CD4-positive, alpha-beta T cell treated with Interleukin-2 at 100 ng/mL for 4 hours (primary cell): ENCODE measurements at places on chromosomes 6 and 20.
A peak's percentile ranks its signal among the peaks of the same experiment; 100 is the strongest.

GRCh38 chr6:159122453-159122852 lies 46.7 kb upstream of the FNDC1 start:
- no peak for DNase-seq

- DNase-seq = no peak
These were observed 107.4 kb downstream of the RPP40 start for GRCh38 chr6:4896401-4896800.

DNA sequence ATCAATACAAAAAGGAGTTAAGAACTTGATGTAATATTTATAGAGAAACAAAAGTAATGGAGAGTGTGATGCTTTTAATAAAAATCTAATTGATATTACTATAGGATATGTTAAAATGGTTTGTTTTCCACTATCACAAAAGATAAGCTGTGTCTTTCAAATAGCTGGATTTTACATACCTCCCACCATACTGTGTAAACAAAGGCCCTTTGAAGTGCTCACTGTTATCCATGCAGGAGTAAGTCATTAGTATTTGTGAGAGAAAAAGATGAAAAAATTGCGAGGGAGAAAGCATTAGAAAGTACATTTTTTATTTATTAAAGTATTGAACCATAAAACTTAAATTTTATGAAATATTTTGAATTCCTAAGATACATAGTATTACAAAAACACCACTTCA lies 733.0 kb downstream of the GRIK2 start:
- DNase-seq = no peak

- DNase-seq = no peak
These were observed 12.1 kb upstream of the PRL start for GRCh38 chr6:22308939-22309338.

DNA sequence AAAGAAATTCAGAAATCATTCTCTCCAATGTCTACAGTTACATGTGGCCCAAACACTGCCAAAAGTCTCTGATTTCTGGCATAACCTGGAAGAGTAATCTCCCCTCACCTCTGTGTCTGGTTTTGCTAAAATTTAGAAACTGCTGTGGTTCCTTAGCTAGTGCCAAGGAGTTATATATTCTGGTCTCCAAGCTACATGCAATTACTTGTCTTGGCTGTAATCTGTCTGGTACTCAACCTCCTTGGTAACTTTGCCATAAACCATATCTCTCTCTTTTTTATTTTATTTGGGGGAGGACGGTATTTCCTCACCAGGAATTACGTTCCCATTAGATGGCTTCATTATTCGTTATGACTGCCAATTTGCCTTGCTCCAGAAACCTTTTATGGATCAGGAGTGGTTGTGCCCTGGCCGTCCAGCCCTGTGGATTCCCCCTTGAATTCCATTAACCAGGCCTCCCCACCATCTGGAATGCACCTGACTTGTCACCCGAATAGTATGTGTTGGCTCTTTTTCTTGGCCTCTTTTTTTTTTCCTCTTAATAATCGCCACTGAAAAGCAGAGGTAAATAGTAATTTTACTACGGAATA lies 400.0 kb downstream of the CD83 start:
- DNase-seq = no peak

- DNase-seq = peak; percentile 13
These were observed 62.9 kb downstream of the MRPL14 start for GRCh38 chr6:44064089-44064947.

DNA sequence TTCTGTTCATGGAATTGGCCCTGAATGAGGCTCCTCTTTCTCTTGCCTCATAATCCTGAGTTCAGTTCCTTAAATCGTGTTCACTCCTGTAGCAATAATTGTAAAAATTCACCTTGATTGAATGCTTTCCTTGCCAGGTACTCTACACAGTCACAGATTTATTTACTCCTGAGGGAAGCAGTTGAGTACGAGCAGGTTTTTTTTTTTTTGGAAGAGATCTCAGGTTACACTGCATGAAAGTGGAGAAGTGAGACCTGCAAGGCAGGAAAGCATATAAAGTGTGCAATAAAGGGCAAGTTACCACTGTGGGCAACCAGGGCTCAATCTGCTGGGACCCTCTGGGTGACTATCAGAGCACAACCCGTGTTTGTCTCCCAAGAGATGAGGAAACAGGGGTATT lies 93.0 kb upstream of the DOK5 start:
- no peak for DNase-seq

DNA sequence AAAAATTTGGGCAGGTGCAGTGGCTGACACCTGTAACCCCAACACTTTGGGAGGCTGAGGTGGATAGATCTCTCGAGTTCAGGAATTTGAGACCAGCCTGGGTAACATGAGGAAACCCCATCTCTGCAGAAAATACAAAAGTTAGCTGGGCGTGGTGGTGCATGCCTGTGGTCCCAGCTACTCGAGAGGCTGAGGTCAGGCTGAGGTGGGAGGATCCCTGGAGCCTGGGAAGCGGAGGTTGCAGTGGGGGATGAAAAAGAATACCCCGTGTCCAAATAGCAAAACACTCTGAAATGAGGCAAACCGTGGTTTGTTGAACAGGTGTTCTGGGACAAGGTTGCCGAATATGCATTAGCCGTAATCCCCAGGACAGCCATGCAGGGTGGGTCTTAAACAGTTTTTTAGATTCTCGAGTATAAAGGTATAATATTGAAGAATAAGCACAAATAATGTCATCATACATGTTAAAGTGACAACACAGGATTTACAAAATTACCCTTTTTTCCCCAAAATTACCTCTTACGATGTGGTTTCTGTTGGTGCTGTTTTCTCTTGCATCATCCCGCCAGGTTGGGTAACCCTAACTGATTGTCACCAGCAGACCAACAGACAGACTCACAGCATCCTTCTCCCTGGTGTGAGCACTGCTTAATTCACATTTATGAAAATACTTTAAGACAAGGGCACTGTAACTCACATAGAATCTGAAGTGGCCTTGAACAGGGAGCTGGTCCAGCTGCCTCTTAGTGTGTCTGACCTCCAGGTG lies 9.1 kb downstream of the DNAJC5 start:
- no peak for DNase-seq

- no peak for DNase-seq
These were observed 71.4 kb downstream of the SOBP start for GRCh38 chr6:107561306-107561705.

DNA sequence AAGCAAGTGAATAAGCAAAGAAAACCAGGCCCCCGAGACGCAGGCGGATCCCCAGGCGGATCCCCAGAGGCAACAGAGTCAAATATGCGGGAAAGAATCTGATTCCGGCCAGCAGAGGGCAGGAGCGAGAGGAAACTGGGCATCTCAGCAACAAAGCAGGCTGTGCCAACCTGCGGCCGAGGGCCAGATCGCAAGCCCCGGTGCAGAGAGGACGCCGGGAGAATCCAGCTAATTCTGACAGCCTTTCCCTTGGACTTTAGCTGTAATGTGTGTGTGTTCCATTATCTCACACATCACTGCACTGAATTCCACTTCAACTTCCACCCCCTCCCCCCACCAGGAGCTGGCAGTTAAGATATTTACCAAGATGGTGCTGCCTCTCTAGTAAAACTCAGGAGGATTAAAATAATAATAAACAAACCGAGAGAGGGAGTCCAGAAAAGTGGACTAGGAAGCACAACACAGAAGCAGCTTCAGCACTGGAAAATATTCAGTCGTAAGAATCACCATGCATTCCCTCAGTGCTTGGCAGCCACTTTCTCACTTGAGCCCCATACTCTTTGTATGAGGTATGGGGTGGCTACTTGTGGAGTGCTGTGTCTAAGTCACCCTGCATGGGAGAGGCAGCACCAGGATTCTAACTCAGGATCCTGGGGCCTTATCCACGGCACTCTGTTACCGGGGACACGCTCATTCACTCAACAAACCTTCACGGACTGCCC lies 66.2 kb upstream of the SNX9 start:
- DNase-seq = peak; percentile 78

DNA sequence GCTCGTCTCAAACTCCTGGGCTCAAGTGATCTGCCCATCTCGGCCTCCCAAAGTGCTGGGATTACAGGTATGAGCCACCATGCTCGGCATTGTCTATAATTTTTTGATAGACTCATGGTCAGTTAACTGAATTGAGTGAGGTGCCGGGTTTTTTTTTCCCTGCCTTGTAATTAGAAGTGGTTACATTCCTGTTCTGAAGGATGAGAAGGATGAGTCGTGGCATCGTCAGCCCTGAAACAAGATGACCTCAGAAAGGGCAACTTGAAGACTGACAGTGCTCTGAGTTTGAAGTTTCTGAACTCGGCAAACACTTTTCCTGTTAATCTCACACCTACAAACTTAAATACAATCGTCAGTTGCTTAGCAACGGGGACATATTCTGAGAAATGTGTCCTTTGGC lies 158.7 kb upstream of the PDE10A start:
- DNase-seq = no peak

- no peak for DNase-seq
These were observed 171.6 kb downstream of the THBS2 start for GRCh38 chr6:169082093-169082492.

GRCh38 chr6:82270881-82271635 lies 23.5 kb upstream of the IBTK start:
- DNase-seq = peak; percentile 37

DNA sequence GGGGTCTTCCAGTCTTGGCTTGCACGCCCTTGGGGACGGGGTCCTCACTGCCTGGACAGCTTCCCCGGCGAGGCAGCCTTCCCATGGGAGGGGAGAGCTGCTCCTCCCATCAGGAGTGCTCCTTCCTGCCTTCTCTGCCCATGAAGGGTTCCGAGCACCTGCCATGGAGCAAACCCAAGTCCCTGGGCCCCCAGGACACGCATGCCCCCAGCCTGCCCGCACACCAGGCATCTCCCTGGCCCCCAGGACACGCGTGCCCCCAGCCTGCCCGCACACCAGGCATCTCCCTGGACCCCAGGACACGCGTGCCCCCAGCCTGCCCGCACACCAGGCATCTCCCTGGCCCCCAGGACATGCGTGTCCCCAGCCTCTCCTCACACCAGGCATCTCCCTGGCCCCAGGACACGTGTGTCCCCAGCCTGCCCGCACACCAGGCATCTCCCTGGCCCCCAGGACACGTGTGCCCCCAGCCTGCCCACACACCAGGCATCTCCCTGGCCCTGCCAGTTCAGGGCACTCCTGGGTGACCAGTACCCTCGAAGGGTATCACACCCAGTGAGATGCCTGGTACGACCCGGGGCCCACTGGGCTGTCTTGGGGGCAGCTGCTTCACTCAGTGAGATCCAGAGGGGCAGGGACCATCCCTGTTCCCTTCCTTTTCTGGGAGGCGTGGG lies 21.7 kb downstream of the COL20A1 start:
- DNase-seq = no peak

- DNase-seq = no peak
These were observed 23.9 kb upstream of the ASF1A start for GRCh38 chr6:118869894-118870589.

- DNase-seq = no peak
These were observed 83.6 kb upstream of the MYLIP start for GRCh38 chr6:16045238-16045637.

DNA sequence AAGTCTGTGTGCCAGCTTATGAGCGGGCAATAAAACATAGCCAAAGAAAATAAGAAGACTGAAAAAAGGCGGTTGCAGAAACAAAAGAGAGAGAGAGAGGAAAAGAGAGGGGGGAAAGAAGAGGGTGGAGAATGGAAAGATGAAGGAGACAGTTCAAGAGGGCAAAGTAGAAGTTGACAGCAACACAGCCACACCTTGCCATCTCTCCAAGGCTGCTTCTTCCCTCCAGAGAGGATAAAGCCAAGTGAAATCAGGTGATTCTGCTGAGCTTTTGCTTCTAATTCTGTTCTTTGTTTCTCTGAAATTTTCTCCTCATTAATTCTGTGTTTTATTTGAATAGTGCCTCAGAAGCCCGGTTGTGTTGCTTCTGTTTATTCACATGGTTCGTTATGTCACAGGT lies 48.5 kb downstream of the PTPRK start:
- no peak for DNase-seq

GRCh38 chr6:149936743-149937142 lies 5.1 kb upstream of the ULBP2 start:
- DNase-seq = no peak

DNA sequence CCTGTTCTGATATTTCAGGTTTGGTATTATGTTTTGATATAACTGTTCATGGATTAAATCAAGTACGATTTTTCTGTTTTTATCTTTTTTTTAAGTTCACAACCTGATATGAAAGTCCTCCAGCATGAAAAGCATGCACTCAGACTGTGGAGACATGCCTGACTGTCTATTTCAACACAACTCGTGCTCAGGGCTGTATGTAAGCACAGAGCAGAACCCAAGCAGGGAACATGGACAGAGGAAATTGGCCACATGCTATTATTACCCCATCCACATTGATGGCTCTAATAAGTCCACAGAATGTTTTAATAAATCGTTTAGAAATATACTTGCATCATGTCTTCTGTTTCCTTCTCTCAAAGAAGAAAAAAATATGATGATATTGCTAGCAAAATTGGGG lies 730.4 kb downstream of the C6orf118 start:
- no peak for DNase-seq

GRCh38 chr6:155090166-155090565 lies 95.1 kb downstream of the TIAM2 start:
- no peak for DNase-seq

DNA sequence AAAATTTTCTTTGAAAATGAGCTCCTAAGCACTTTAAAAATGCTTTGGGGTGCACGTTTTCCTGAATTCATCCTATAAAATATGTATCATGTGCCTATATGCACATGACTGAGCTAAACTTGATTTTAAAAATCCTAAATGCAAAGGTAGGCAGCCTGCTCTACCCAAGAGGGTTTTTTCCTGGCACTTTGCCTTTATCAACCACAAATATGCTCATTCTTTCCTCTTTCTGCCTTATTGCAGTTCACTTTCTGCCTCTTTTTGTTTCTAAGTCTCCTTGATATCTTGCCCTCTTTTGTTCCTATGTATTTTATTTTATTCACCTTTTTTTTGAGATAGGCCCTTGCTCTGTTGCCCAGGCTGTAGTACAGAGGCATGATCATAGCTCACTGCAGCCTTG lies 229.3 kb downstream of the GRM1 start:
- DNase-seq = no peak

GRCh38 chr20:53103124-53103523 lies 131.0 kb downstream of the TSHZ2 start:
- DNase-seq = no peak

DNA sequence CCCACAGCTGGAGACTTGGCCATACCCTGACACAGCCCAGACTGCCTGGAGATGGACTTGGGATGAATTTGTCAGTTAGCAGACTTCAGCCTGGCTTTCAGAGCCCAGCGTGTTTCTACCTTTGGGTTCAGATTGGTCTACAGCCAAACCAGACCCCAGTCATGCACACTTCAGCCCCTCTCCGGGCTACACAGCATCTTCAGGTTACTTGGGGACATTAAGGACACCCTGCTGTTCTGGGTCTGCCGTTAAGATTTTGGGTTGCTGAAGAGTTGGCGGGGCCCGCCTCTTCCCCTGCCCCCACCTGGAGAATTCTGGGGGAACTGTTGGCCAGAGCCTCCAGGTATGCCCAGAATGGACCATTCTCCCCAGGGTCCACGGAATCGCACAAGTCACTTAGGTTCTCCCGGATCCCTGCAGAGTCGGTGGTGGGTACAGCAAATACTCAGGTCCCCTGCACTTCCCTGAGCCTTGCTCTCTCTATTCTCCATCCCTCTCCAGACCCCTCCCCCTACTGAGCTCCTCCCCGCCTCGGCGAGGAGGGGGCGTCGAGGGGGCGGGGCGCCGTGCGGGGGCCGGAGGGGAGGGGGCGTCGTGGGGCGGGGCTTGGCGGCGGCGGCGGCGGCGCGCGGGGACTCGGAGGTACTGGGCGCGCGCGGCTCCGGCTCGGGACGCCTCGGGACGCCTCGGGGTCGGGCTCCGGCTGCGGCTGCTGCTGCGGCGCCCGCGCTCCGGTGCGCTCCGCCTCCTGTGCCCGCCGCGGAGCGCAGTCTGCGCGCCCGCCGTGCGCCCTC lies at the start of gene PTK7:
Gene PTK7, plus strand, starts transcription at position 645 of the 794 bp plus-strand sequence. CDS start 175 bp downstream, outside the sequence.
- DNase-seq = no peak
